HEK293T (cell line): ENCODE measurements at places on chromosomes 3 and 15.

DNA sequence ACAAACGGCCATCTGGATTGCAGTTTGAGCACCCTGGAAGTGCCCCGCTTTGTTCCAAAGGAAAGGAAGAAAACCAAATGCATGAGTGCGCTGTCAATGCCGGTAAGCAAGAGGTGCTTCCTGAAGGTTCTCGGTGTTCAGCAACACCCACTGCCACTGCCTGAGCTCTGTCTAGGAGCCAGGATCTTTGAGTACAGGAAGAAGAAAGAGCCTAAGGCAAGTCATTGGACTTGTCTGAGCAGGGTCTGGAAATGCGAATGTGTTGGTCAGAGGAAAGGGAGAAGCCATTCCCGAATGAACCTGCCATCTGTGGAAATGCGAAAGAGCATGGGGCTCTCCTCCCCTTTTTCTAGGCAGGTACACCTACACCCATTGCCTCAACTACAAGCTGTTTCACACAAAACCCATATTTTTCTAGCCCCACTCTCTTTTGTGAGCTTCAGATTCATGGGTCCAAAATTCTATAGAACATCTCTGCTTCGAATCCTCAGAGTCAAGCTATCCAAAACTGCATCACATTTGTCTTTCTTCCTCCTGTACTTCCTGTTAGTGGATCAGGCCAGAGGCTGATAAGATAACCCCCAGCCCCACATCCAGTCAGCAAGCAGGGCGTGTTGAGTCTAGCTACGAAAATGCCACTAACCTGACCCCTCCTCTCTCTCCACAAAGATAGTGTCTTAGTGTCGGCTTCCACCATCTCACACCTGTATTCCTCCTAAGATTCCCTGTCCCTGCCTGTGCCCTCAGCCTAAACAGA is 55.6 kb upstream of the C15orf61 start:
- no peak for DNase-seq

DNA sequence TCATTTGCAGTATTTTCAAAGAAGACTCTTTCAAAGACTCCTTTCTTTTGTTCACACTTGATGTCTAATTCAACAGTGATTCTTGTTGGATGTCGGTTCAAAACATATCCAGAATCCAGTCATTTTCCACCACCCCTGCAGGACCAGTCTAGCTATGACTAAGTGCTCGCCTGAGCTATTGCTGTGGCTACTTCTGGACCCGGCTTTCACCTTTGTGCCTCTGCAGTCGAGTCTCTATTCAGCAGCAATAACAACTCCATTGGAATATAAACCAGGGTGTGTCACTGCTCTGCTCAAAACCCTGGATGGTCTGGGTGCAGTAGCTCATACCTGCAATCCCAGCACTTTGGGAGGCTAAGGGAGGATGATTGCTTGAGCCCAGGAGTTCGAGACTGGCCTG is 55.0 kb downstream of the PRICKLE2 start:
- DNase-seq = no peak

GRCh38 chr3:145286937-145287336 is 874.0 kb downstream of the PLOD2 start:
- no peak for DNase-seq

DNA sequence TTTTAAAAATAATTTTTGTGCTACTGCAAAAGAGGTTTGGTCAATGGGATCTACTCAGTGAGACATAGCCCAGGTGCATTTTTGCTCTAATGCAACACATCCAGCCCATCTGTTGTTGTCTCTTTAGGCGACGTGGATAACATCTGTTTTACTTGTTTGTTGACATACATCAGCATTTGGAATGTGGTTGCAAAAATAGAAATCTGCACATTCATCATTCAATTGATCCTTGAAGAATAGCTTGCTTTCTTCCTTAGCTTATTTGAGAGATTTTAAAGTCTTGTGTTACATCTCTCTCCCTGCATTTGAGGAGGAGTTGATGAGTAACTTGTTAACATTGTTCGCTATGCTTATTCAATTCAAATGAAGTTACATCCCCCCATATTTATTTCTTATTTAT is 1202.3 kb downstream of the NSUN3 start:
- DNase-seq = no peak

GRCh38 chr3:45406772-45407171 is 18.4 kb downstream of the LARS2 start:
- DNase-seq = no peak

DNA sequence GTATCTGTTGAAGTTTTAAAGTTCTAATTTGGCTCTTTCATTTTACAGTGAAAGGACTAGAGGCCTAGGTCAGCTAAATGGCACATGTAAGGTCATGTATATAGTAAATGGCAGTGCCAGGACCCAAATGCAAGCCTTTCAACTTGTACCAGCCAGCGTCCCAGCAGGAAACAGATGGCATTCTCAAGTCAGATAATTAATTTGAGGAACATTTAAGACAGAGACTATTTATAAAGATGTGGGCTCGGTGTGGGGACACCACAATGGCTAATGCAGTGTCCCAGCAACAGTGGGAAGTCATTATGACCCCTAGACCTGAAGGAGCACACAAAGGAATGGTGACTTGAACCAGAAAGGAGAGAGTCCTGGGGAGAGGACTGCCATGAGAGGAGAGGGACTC is 6.1 kb downstream of the MINDY4B start:
- no peak for DNase-seq
